ENCODE measurements at places on chromosomes 5 and 9. TPM values are rescaled to one million over a fixed set of nuclear protein-coding genes. Genes with fewer than 3 reads are reported as not detected.

Gene SARDH
- total RNA-seq, result 0.94 TPM

Gene IRX4
- total RNA-seq, result not detected

Gene PCDHB14
- total RNA-seq, result 5.1 TPM

Gene CEL
- total RNA-seq, result 1.9 TPM

Gene LECT2
- not detected for total RNA-seq

Gene LCN10
- 8.8 TPM for total RNA-seq

Gene TBCA
- total RNA-seq, result 113 TPM

Gene PTGS1
- total RNA-seq, result 46.0 TPM

Gene PPP3R2
- total RNA-seq, result not detected

Gene B4GALT1
- total RNA-seq, result 76.1 TPM

Gene TLX3
- total RNA-seq, result not detected

Gene RANBP3L
- total RNA-seq, result 1.7 TPM

Gene LPAR1
- total RNA-seq, result 20.2 TPM

Gene PCDHGC5
- 1.7 TPM for total RNA-seq

Gene CERT1
- total RNA-seq, result 12.3 TPM

Gene CCL27
- total RNA-seq, result not detected

Gene AFAP1L1
- total RNA-seq, result 48.9 TPM

Gene CAVIN4
- total RNA-seq, result 41.2 TPM

Gene OBP2B
- not detected for total RNA-seq

Gene LAMC3
- total RNA-seq, result 0.56 TPM

Gene NFIL3
- 25.5 TPM for total RNA-seq

Gene RORB
- total RNA-seq, result 0.55 TPM

Gene NREP
- 22.9 TPM for total RNA-seq

Gene C1QTNF3
- 2.0 TPM for total RNA-seq

Gene PCSK1
- total RNA-seq, result 4.0 TPM

Gene C5orf46
- total RNA-seq, result 2.7 TPM

Gene FOXD4L4
- not detected for total RNA-seq

Gene TAS2R1
- total RNA-seq, result not detected

Gene HRH2
- 8.0 TPM for total RNA-seq

Gene SH3TC2
- total RNA-seq, result 13.1 TPM

Gene WDR70
- 12.2 TPM for total RNA-seq

Gene TXNDC8
- not detected for total RNA-seq

Gene NR2F1
- total RNA-seq, result 35.3 TPM

Gene NKD2
- 2.8 TPM for total RNA-seq

Gene SLC4A9
- not detected for total RNA-seq

Gene HMCN2
- total RNA-seq, result 1.3 TPM

Gene AHRR
- 0.30 TPM for total RNA-seq

Gene KLF4
- total RNA-seq, result 95.5 TPM

Gene HTR1A
- not detected for total RNA-seq

Gene PTPDC1
- 9.6 TPM for total RNA-seq

Gene C5
- 0.82 TPM for total RNA-seq

Gene POC5
- 2.8 TPM for total RNA-seq

Gene CTXN3
- total RNA-seq, result not detected

Gene ABCA2
- 28.3 TPM for total RNA-seq

Gene CTNNAL1
- total RNA-seq, result 98.9 TPM

Gene DDX4
- total RNA-seq, result not detected

Data from right atrium auricular region (tissue), 2 donors.